Ovary (tissue), 10 donors: ENCODE measurements at places on chromosomes 11 and 22.

- no peaks in the 10 kb centered on the region for H3K27me3 ChIP-seq
These were observed 259.5 kb upstream of the CCDC90B start for GRCh38 chr11:83545494-83546260.

DNA sequence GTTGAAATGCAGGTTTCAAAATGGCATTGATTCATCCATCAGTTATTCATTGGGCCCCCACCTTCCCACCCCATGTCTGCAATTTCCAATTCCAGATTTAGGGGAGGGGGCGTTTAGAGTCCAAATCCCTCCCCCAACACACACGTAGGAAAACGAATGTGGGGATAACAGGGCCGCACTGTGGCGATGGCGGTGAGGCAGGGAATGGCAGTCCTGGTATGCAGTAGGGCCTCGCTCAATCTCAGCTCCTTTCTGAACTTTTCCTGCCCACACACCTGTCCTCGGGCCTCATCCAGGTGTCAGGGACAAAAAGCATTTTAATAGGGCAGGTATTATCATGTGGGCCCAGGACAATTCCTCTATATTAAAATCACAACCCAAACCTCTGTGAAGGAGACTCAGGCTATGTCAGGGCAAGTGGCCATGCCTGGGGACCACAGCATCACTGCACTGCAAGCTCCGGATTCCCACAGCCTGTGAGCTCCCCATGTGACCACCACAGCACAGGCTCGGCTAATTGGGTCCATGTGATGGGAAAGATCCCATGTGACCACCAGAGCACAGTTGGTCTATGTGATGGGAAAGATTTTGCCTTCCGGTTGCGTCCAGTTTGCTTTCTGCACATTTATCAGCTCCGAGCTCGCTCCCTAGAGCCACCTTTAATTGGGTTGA lies 44.5 kb downstream of the RTL6 start:
- no peaks in the 10 kb centered on the region for H3K27me3 ChIP-seq
- H3K36me3 ChIP-seq, result no peaks in the 10 kb centered on the region
- DNase-seq, result no peak
- H3K27ac ChIP-seq, result no peak overlapping the region
- H3K4me3 ChIP-seq, result no peak overlapping the region

GRCh38 chr11:1490651-1491050 lies 4.1 kb upstream of the MOB2 start:
- no peak for DNase-seq
- no peak overlapping the region for H3K4me3 ChIP-seq
- H3K27ac ChIP-seq, result no peak overlapping the region
- H3K4me1 ChIP-seq, result peaks cover 24% of the 10 kb centered on the region
- H3K27me3 ChIP-seq, result no peaks in the 10 kb centered on the region

DNA sequence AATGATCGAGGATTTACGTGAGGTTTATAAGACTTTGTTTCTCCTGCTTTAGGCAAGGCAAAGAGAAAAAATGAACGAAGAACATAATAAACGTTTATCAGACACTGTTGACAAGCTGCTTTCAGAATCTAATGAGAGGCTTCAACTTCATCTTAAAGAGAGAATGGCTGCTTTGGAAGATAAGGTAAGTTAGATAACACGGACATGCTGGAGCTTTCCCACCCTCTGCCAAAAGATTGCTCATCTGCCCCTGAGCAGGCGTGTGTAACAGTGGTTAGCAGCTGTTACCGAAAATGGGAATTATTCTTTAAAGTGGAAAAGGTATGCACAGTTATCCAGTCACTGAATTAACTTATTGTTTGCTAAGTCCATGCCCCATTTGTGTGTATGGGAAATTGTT lies 62.8 kb upstream of the CTTN start:
- no peak overlapping the region for H3K27ac ChIP-seq
- H3K36me3 ChIP-seq, result no peaks in the 10 kb centered on the region
- H3K4me1 ChIP-seq, result no peaks in the 10 kb centered on the region
- no peak overlapping the region for H3K4me3 ChIP-seq
- H3K27me3 ChIP-seq, result no peaks in the 10 kb centered on the region

GRCh38 chr22:40178417-40179409 lies 988 bp downstream of the TNRC6B start:
- H3K27ac ChIP-seq, result no peak overlapping the region
- H3K4me1 ChIP-seq, result peaks cover 13% of the 10 kb centered on the region
- no peak for DNase-seq
- peak overlapping the region; percentile 42 for H3K4me3 ChIP-seq

- H3K27me3 ChIP-seq, result no peaks in the 10 kb centered on the region
- no peaks in the 10 kb centered on the region for H3K36me3 ChIP-seq
- H3K4me3 ChIP-seq, result no peak overlapping the region
- DNase-seq, result no peak
- H3K27ac ChIP-seq, result no peak overlapping the region
These were observed 50.3 kb downstream of the COPB1 start for GRCh38 chr11:14449302-14449714.
